Activated naive CD8-positive, alpha-beta T cell treated with anti-CD3 and anti-CD28 coated beads, Interleukin-2, amount 50 U/mL, for 24 hours (primary cell): ENCODE measurements at places on chromosomes 7 and 10.

DNA sequence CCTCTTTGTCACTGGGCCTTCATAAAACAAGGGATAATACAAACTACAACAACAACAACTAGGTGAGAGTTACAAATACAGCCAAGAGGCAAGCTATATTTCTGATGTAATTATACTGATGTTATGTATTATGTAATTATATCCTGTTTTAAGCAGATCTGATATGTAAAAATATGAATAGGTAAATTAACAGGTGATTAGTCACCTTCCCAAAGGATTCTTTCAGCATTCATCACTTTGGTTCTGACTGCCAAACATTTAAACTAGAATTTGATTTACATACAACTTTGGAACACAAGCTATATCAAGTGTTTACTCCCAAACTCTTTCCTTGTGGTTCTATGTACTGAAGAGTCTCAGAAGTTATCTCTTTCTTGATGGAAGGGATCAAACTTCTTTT lies 53.7 kb downstream of the BEND7 start:
- H3K4me1 ChIP-seq: no peaks in the 10 kb centered on the region
- DNase-seq: no peak
- no peak overlapping the region for H3K27ac ChIP-seq
- no peak overlapping the region for H3K4me3 ChIP-seq
- H3K27me3 ChIP-seq: peaks cover 5% of the 10 kb centered on the region

- no peak overlapping the region for H3K4me3 ChIP-seq
- H3K27me3 ChIP-seq: no peaks in the 10 kb centered on the region
- no peak for DNase-seq
- H3K36me3 ChIP-seq: no peaks in the 10 kb centered on the region
- H3K27ac ChIP-seq: no peak overlapping the region
Observed at GRCh38 chr7:80721883-80722615, 83.6 kb downstream of the CD36 start.

GRCh38 chr10:11201911-11202310 lies 184.2 kb downstream of the CELF2 start:
- H3K27ac ChIP-seq: peak overlapping the region; percentile 94
- peak overlapping the region; percentile 9 for H3K4me3 ChIP-seq
- no peak for DNase-seq
- H3K36me3 ChIP-seq: peaks cover 92% of the 10 kb centered on the region
- H3K4me1 ChIP-seq: peaks cover 99% of the 10 kb centered on the region
- no peaks in the 10 kb centered on the region for H3K27me3 ChIP-seq

- H3K4me3 ChIP-seq: no peak overlapping the region
- H3K4me1 ChIP-seq: peaks cover 14% of the 10 kb centered on the region
- no peaks in the 10 kb centered on the region for H3K27me3 ChIP-seq
- DNase-seq: peak; percentile 44
Observed at GRCh38 chr10:49164559-49165188, 23.5 kb downstream of the TMEM273 start.

DNA sequence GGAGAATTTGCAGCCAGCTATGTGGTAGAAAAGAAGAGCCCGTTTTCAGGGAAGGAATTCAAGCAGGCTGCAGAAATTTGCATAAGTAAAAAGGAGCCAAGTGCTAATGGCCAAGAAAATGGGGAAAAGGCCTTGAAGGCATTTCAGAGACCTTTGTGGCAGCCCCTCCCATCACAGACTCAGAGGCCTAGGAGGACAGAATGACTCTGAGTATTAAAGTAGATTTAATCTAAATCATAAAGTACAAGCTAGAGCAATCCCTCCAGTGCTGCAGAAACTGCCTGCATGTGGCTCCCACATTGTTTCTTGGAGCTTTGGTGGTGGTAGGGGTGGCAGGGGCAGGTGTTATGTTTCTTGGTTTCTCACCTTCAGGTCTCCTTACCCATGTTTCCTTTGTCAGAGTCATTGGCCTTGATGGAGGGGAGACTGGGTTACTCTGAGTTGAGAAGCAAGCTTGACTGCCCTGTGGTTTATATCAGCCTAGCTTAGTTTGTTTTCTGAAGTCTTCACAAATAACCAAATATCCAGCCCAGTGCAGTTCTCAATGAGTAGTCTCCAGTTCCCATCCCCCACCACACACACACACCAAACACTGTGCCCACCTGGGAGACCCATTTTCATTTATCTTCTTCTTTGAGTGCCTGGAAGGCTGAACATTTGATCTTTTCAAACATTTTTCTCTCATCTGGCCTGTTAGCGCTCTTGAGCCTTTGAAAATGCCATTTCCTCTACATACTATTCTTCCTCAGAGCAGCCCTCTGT lies 34.5 kb downstream of the ITPRIP start:
- DNase-seq: no peak
- peaks cover 72% of the 10 kb centered on the region for H3K4me1 ChIP-seq
- H3K27ac ChIP-seq: no peak overlapping the region
- H3K27me3 ChIP-seq: peaks cover 4% of the 10 kb centered on the region
- H3K36me3 ChIP-seq: peaks cover 7% of the 10 kb centered on the region
- H3K4me3 ChIP-seq: no peak overlapping the region
